Stimulated activated CD8-positive, alpha-beta memory T cell treated with anti-CD3 and anti-CD28 coated beads, Interleukin-4, amount 100 ng/mL, for 1 hour (primary cell): ENCODE measurements at places on chromosomes 16 and 17.

DNA sequence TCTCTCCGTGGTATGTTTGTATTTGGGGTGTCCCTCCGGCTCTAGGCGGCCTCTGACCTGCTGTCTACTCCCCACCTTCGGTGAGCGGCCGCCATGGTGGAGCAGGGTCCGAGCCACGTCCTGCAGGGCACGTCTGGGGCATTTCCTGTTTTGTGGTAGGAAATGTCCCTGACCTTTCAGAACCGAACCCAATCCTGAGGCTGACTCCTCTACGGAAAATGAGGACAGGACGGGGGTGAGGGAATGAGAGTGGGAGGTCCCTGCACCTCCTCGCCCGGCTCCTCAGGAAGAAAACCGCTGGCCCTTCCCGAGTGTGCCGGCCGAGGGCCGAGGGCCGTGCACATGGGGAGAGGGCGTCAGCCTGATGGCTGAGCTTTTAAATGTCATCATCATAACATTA is 45.8 kb downstream of the WDR45B start:
- no peak for DNase-seq

DNA sequence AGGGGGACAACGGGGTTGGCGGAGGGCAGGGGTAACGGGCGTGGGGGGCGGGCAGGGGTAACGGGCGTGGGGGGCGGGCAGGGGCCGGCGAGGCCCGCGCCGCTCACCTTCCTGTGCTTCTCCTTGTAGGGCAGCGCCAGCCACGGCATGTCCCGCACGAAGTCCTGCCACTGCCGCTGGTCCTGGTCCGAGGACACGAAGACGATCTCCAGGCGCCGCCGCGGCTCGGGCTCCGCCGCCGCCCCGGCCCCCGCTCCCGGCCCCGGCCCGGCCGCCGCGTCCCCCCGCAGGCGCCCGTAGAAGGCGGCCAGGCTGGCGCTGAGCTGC is 401 bp downstream of the NXN start:
- DNase-seq, result no peak

DNA sequence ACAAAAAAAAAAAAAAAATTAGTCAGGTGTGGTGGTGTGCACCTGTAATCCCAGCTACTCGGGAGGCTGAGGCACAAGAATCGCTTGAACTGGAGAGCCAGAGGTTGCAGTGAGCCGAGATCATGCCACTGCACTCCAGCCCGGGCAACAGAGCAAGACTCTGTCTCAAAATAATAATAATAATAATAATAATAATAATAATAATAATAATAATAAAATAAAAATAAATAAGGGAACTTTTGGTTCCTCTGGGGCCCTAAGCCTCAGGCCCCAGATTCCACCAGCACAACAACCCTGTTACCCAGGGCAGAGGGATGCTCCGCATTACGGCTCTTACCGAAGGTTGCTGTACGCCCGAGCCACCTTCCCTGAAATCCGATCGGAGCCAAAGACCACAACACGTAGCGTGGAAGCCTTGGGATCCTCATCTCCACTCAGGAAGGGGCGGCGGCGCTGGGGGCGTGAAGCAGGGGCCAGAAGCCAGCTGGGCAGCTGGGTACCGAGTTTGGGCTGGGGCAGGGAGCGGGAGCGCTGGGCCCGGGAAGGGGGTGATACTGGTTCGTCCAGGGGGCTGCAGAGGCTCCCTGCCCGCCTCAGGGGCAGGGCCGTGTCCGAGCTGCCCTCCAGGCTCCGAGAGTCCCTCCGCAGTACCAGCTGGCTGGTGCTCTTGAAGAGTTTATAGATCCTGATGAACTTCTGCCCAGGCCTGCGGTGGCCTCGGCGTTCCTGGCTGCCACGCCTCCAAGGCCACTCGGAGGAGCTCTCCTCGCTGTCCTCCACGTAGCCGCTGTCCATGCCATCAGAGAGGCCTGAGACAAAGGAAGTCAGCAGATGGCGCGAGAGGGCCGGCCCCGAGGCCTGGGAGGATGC is 20.6 kb upstream of the PIK3R6 start:
- no peak for DNase-seq

- no peak for DNase-seq
Observed at GRCh38 chr16:50525716-50526115, 22.5 kb upstream of the NKD1 start.

- no peak for DNase-seq
Observed at GRCh38 chr16:1991135-1991551, 1.4 kb downstream of the SYNGR3 start.

DNA sequence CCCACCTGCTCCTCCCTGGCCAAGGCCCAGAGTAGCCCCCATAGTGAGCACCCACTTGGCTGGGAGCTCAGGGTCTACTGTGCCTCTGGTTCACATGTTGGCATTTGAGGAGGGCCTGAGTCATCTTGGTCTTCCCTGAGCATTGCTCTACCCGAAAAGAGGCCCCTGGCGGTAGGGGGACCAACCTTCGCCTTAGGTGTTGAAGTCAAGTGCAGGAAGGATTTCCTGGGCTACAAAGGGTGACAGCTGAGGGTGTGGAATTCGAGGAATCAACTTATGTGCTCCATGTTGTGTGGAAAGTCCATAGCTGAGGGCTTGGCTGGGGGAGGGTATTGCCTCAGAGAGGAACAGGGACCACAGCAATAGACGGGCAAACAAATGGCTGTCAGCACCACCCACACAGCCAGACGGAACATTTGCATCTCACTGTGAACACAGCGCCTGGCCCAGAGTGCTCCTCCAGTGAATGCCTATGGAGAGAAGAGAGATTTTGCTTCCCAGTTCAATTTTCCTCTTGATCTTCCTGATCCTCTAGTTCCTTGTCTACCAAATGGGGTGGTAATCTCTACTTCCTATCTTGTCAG is 35.6 kb upstream of the NGFR start:
- DNase-seq, result no peak

DNA sequence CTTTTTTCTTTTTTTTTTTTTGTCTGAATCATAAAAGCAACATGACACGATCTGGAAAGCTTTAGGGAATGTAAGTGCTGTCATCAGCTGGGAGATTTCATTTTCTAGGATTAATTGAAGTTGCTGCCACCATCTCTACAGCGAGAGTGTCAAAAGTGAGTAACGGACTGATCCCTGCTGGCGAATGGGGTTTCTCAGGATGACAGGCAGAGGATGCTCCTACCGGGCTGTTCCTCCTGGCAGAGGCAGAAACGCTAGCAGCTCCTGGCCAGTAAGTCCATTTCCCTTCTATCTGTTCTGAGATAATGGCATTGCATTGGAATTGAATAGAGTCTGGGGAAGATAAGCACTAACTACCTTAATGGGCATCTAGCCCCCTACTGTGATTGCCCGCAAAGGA is 80.5 kb upstream of the KIFC3 start:
- DNase-seq, result no peak

- no peak for DNase-seq
Observed at GRCh38 chr17:73227944-73228343, 33.7 kb downstream of the CPSF4L start.
